Stimulated activated CD8-positive, alpha-beta memory T cell treated with anti-CD3 and anti-CD28 coated beads, Interleukin-7, amount 100 ng/mL, for 24 hours (primary cell): ENCODE measurements at places on chromosomes 5 and 9.

DNA sequence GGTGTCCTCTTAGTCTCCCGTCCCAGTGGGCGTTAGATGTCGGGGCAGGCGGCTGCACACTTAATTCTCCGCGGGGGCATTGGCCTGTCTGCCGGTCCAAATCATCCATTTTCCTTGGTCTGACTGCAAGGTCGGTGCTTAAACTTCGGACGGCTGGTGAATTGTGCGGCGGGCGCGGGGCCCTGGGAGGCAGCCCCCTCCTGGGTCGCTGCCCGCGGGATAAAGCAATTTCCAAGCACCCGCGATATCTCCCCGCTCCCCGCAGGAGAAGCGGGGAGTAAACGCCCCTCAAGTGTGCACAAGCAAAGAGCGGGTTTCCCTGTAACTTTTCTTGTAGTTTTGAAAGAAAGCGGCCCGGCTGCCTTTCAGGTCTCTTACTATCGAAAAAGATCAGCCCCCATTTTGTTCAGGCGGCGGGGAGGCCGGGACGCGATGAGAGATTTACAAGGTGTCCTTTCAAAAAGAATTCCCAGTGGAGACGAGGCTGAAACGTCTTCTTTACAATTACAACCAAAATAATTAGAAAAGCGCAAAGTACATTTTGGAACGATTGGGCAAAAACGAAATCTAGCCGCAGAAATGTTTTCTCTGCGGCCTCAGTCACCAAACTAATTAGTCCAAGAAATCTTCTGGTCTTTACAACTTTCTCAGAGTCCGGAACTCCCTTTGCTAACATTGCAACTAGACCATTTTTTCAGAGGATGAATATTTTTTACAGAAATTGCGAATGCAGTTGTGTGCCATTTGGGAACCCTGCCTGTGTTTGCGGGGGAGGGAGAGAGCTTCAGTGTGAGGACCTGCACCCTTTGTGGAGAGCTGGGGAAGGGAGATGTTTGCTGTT is 1.8 kb downstream of the IRX1 start:
- DNase-seq: no peak

- DNase-seq: no peak
Measured at GRCh38 chr5:16457451-16457850, 8.1 kb downstream of the ZNF622 start.

GRCh38 chr9:37066139-37066725 is 32.2 kb upstream of the PAX5 start:
- DNase-seq: no peak

DNA sequence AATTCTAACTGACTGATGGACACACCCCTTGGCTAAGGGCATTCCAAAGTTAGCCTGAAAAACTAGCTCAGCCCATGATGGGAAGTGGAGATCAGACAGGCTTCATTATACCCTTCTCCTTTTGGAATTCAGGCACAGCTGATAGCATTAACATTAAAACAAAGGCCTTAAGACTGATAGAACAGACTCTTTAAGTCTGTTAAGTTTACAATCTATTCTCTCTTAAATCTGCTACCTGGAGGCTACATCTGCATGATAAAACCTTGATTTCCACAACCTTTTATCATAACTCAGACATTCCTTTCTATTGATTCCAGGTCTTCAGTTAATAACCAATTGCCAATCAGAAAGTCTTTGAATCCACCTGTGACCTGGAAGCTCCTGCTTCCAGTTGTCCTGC is 281.4 kb downstream of the TUSC1 start:
- no peak for DNase-seq

DNA sequence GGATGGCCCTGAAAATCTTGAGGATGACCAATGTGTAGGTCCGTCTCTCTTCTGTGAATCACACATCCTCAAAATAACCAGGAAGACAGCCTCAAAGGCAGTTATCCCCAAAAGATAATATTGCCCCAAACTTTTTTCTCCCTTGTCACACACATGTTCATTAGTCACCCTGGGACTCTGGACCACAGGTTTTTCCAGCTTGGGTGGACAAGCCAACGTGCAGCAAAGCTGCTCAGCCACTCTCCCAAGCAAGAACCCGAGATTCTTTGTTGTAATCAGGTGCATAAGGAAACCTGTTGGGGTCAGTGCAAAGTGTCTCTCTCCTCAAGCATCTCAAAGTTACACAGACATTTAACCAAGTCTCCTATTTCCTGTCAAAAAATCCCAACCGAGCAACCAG is 196.6 kb downstream of the GNA14 start:
- DNase-seq: no peak

- DNase-seq: no peak
Measured at GRCh38 chr5:109196087-109196822, 213.5 kb downstream of the PJA2 start.

- no peak for DNase-seq
Measured at GRCh38 chr9:108681851-108682590, 173.8 kb downstream of the ACTL7B start.

DNA sequence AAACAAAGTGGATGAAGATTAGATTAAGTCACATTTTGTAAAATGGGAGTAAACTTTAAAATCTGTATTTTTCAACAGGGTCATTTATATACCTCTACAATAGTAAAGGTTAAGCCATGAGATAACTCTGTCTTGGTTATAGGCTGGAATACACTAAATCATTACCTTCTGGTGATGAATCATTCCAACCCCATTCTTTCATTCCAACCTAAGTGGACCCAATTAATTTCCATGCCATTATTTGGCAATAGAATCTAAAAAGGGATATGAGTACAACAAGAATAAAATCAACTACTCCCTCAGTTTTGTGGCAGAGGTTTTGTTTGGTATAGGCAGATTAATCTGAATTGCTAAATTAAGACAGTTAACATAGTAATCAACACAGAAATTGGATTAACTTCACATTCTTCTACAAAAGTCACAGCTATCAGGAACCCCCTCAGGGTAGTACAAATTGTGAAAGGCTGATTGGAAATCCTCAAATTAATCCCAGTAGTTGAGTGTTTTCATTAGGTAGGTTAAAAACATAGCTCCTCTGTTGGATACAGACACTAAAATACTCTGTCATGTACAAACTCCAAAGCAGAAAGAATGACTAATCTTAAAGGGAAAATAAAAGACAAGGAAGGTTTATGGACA is 54.2 kb downstream of the ELAVL2 start:
- DNase-seq: no peak

DNA sequence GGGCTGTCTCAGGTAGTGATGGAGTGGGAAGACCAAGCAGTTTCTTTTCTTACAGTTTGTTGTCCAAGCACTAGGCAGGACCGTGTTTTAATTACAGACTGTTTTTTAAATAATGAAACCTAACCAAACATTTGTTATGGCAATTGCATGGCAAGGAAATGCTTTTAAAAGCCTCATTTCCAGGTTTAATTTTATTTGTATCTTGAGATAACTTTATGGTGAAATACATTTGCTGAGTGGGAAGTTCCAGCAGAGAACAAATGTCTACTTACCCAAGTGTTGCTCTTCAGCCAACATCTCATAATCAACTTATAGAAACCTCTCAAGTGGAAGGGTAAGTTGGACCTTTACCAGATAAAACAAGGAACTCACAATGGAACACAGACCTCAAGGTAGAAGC is 11.8 kb upstream of the LHFPL2 start:
- no peak for DNase-seq

GRCh38 chr5:72417333-72418062 is 89.7 kb downstream of the ZNF366 start:
- no peak for DNase-seq

DNA sequence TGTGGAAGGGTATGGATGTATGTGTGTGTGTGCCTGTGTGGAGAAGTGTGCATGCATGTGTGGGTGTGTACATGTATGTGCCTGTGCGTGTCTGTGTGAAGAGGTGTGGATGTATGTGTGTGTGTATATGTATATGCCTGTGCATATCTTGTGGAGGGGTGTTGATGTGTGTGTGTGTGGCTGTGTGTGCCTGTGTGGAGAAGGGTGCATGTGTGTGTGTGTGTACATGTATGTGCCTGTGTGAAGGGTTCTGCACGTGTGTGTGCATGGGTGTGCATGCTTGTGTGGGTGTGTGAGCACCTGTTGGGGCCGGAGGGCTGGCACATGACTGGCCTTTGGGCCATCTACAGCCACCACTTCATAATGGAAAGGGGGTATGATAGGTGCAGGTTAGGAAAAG is 291.4 kb downstream of the IRX2 start:
- no peak for DNase-seq

DNA sequence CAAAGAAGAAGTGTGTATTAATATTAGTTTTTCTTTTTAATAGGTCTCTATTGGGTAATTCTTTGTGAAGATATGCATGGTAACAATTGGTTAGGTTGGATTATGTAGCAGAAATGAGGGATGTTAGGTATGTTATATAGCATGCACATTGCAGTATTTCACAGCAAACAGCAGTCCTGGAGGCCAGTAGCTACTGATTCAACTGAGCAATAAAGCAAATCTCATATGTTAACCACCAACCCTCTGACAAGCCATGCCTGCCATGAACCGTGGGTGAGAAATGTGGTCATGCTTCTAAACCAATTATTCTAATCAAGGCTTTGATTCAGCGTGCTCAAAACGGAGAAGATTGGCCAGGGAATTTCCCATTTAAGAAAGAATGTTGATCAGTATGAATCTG is 313.0 kb upstream of the CDH6 start:
- DNase-seq: no peak

GRCh38 chr5:131441184-131441583 is 177.3 kb downstream of the CDC42SE2 start:
- DNase-seq: no peak
